ENCODE measurements at places on chromosomes 6 and 20. TPM values are rescaled to one million over a fixed set of nuclear protein-coding genes. Genes with fewer than 3 reads are reported as not detected.

DNA sequence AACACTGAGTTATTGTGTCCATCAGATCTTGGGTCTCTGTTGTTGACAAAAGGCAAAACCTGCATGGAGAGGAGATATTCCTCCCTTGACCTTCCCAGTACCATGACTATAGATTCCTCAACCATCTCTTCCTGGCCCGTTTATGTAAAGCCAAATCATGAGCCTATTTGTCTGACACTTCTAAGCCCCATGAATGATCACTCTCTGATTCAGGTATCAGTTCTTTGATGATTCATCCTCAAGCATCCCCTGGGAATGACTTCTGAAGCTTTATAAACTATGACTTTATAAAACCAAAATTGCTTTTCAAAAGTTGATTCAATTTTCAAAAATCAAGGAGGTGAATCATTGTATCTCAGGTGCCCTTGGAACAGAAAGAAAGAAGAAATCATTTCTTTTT lies 78.7 kb upstream of the LOC128125822 start:
- no peak for DNase-seq
- H3K4me3 ChIP-seq, result no peak overlapping the region
- no peaks in the 10 kb centered on the region for H3K27me3 ChIP-seq
- H3K27ac ChIP-seq, result no peak overlapping the region
- no peaks in the 10 kb centered on the region for H3K36me3 ChIP-seq

Gene CNKSR3
- polyA plus RNA-seq, result not detected

Gene COQ3
- 1.6 TPM for polyA plus RNA-seq

DNA sequence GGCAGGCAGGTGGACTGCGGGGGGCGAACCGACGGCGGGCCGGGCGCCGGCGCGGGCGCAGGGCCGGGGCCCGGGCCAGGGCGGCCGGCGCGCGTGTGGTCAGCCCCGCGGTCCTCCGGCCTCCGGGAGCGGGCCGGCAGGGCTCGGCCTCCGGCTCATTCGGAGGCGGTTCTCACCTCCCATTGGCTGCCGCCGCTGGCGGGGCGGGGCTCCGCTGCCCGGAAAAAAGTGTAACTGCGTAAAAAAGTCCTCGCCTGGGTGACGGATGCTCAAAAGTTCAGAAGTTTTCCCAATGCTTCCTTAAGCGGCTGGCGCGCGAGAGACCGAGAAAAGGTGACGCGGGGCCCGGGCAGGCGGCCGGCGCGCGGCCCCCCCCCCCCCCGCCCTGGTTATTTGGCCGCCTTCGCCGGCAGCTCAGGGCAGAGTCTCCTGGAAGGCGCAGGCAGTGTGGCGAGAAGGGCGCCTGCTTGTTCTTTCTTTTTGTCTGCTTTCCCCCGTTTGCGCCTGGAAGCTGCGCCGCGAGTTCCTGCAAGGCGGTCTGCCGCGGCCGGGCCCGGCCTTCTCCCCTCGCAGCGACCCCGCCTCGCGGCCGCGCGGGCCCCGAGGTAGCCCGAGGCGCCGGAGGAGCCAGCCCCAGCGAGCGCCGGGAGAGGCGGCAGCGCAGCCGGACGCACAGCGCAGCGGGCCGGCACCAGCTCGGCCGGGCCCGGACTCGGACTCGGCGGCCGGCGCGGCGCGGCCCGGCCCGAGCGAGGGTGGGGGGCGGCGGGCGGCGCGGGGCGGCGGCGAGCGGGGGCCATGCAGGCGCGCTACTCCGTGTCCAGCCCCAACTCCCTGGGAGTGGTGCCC lies at the start of gene FOXC1:
Gene FOXC1 (plus strand): TSS at position 268 of the 849 bp plus-strand sequence. CDS start 531 bp downstream, at position 799.
- peaks cover 72% of the 10 kb centered on the region for H3K27me3 ChIP-seq
- DNase-seq, result peak; percentile 55
- H3K4me1 ChIP-seq, result peaks cover 54% of the 10 kb centered on the region
- H3K36me3 ChIP-seq, result no peaks in the 10 kb centered on the region
- H3K27ac ChIP-seq, result no peak within 1 kb of the TSS

Gene FAM83C
- polyA plus RNA-seq, result not detected

- DNase-seq, result no peak
- H3K36me3 ChIP-seq, result no peaks in the 10 kb centered on the region
- no peak overlapping the region for H3K4me3 ChIP-seq
- no peaks in the 10 kb centered on the region for H3K27me3 ChIP-seq
- H3K4me1 ChIP-seq, result peaks cover 8% of the 10 kb centered on the region
Observed at GRCh38 chr6:170178561-170179477, 112.1 kb downstream of the DLL1 start.

GRCh38 chr6:125888989-125889656 lies 67.4 kb upstream of the HINT3 start:
- DNase-seq, result peak; percentile 38
- H3K27me3 ChIP-seq, result no peaks in the 10 kb centered on the region
- H3K27ac ChIP-seq, result no peak overlapping the region
- peaks cover 7% of the 10 kb centered on the region for H3K4me1 ChIP-seq
- H3K36me3 ChIP-seq, result peaks cover 43% of the 10 kb centered on the region
- no peak overlapping the region for H3K4me3 ChIP-seq

DNA sequence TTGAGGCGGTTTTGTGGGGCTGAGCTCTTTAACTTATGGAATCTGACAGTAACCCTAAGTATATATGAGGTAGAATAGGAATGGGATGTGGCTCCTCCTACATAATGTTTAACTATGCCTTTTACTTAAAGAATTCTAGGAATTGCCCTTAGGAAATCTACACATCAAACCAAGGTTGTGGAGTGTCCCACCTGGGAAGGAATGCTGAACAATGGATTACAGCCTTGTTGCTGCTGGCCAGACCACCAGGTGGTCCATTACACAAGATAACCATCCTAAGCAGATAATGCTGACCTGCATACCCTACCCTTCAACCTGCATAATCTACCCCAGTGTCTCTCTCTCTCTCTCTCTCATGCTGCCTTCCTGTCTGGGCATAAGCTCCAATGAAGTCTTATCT lies 35.0 kb upstream of the SLC22A16 start:
- H3K27ac ChIP-seq, result no peak overlapping the region
- H3K36me3 ChIP-seq, result no peaks in the 10 kb centered on the region
- H3K4me1 ChIP-seq, result peaks cover 25% of the 10 kb centered on the region

Gene TBC1D7
- polyA plus RNA-seq, result 12.2 TPM

Gene GSTA1
- polyA plus RNA-seq, result not detected

Gene LPIN3
- polyA plus RNA-seq, result 0.01 TPM

DNA sequence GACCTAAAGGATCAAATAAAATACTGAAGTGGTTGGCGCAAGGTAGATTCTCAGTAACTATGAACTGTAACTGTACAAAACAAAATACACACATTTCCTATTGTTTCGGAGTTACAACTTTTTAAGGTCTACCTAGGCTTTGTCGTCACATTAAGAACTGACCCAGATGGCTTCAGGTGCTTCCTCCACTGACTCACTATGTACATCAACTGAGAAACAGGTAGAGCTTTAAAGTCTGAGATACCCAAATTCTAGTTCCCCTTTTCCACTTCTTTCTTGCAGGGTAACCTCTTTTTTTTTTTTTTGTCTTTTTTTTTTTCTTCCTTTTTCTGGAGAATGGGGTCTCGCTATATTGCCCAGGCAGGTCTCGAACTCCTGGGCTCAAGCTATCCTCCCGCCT lies 5.5 kb downstream of the SNRPB start:
- H3K36me3 ChIP-seq, result peaks cover 87% of the 10 kb centered on the region
- H3K4me3 ChIP-seq, result no peak overlapping the region
- no peak overlapping the region for H3K27ac ChIP-seq
- no peak for DNase-seq
- H3K4me1 ChIP-seq, result peaks cover 13% of the 10 kb centered on the region
- no peaks in the 10 kb centered on the region for H3K27me3 ChIP-seq

GRCh38 chr6:142074516-142074915 lies 58.2 kb upstream of the GJE1 start:
- H3K27me3 ChIP-seq, result no peaks in the 10 kb centered on the region
- H3K4me3 ChIP-seq, result no peak overlapping the region
- no peak overlapping the region for H3K27ac ChIP-seq
- H3K36me3 ChIP-seq, result no peaks in the 10 kb centered on the region
- DNase-seq, result no peak
- H3K4me1 ChIP-seq, result no peaks in the 10 kb centered on the region

DNA sequence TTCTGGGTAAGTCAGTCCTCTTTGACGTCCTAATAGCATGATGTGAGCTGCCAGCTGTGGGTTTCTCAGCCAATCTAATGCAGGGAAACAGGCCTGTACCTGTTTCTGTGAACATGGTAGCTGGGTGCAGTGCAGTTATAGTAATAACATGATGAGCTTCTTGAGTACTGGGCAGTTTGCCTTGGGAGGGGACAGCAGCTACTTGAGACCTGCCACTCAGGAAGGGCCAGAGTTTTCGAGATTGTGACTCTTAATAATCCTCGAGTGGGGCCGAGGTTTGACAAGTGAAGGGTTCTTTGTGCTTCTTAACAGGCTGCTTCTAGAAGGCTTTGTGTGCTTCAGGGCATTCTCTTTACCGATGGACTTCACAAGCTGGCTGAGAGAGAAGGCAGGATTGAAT lies 180.1 kb downstream of the JARID2 start:
- no peaks in the 10 kb centered on the region for H3K36me3 ChIP-seq
- no peak for DNase-seq
- H3K27me3 ChIP-seq, result no peaks in the 10 kb centered on the region
- no peak overlapping the region for H3K4me3 ChIP-seq
- peaks cover 85% of the 10 kb centered on the region for H3K4me1 ChIP-seq

Gene SLC22A3
- not detected for polyA plus RNA-seq

Gene COL11A2
- polyA plus RNA-seq, result not detected

Gene PGC
- polyA plus RNA-seq, result not detected
